ENCODE measurements at places on chromosomes 6 and 20.
A peak's percentile ranks its signal among the peaks of the same experiment; 100 is the strongest.

GRCh38 chr6:34331371-34332050 is 61.0 kb downstream of the NUDT3 start:
- no peak for DNase-seq

DNA sequence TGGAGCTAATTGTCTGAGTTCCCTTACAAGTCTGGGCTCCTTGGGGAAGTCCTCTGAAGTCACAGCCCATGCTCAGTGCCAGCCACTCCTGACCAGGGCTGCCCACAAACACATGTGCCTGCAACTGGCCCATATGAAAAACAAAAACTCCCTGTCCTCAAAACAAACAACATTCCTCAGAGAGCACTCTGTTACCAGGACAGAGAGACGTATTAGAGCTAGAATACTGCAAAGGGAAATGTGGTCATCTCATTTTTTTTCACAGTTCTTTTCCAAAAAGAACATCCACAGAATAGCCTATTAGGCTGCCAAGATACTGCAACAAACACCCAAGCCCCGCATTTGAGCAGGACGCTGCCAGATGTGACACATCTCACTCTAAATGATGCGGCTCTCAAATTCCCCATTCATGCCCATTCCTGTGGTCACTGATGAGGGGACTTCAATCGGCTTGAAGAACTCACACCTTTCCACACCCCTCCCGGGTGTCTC is 71.1 kb downstream of the SLC22A23 start:
- no peak for DNase-seq

DNA sequence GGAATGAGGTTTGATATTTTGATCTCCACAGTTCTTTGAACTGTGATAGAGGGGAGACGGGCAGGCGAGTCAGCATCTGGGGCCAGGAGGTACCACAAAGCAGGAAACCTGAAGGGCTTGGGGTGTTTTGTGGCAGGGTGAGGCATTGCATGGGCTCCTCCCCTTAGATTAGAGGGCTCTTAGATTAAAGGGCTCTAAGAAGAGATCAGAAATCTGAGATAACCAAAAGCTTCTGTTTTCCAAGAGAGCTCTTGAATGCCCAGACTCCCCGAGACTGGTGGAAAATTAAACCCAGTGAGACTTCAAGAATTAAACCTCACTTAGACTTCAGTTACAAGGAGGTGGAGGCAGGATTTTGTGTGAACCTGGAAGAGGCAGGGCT is 2.4 kb upstream of the GPX5 start:
- no peak for DNase-seq

DNA sequence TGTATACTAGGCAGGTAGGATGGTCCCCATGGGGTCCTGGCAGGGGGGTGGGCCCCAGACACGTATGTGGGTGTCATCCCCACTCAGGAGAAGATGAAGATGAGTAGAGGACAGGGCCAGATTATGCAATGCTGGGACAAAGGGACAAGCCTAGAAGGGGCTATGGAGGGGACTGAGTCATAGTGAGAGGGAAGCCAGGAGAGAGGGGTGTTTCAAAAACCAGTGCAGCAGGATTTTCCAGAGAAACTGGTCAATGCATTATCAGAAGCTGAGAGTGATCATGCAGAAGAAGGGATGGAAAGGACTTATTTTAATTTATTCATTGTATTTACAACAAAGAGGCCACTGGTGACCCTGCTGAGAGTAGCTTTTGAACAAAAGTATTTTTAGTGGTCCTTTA is 74.0 kb downstream of the PPP1R3G start:
- DNase-seq = no peak

DNA sequence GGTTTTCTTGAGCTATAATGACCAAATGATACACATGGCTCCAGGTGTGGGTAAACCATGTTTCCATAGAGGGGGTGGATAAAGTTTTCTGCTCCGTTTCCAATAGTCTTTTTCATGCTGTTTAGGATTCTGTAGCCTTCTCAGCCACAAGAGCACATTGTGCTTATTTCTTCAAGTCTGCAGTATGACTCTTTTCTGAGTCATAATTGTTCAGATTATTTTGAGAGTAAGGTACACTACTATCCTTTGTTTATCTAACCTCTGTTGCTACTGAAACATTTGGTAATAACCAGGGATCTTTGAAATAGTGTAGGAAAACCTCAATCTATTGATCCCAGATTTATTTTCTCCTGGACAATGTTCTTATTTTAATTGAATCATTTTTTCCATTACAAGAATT is 247.9 kb upstream of the BMP2 start:
- no peak for DNase-seq

DNA sequence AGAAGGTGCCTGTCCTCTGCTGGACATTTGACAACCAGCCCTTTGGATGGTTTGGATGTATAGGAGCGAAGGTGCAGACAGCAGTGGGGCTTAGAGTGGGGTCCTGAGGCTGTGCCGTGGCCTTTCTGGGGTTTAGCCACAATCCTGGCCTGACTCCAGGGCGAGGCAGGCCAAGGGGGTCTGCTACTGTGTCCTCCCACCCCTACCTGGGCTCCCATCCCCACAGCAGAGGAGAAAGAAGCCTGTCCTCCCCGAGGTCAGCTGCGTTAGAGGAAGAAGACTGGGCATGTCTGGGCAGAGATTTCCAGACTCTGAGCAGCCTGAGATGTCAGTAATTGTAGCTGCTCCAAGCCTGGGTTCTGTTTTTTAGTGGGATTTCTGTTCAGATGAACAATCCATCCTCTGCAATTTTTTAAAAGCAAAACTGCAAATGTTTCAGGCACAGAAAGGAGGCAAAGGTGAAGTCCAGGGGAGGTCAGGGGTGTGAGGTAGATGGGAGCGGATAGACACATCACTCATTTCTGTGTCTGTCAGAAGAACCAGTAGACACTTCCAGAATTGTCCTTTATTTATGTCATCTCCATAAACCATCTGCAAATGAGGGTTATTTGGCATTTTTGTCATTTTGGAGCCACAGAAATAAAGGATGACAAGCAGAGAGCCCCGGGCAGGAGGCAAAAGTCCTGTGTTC is 1.3 kb upstream of the CDKN1A start:
- peak; percentile 19 for DNase-seq

GRCh38 chr6:108782179-108783041 is 65.8 kb upstream of the ARMC2 start:
- DNase-seq = peak; percentile 67

DNA sequence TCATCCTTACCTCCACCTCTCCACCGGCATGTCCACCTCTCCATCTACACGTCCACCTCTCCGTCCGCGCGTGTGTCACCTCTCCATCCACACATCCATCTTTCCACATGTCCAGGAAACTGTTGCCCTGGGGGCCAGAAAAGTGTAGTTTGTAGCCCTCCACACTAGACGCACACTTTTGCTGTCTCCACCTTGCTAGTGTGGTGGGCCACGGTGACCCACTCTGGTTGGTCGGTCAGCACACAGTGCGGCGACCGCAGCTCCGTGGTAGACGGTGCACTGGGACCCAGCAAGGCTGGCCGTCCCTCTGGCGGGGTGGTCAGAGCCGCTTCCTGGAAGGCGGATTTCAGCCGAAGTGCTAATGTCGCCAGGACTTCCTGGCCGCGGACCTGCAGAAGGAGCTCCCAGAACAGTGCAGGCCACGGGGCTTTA is 268.6 kb downstream of the DLL1 start:
- DNase-seq = no peak

DNA sequence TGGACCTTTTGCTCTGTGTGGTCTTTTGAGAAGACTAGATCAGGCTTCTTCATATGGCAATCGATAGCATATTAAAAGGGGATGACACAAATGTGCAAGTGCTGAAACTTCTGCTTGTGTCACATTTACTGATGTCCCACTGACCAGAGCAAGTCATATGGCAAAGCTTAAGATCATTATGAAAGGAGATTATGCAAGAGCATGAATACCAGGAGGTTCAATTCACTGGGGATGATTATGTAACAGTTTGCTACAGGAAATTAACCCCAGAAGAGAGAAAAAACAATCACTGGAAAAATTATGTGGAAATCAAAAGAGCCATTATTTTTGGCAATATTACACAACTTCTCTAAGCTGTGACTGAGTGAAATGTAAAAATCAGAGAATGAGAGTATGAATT is 13.7 kb upstream of the PRDM13 start:
- no peak for DNase-seq

- peak; percentile 78 for DNase-seq
Measured at GRCh38 chr20:50190251-50191064, at the start of gene CEBPB. Gene CEBPB (plus strand): TSS chr20:50190830. CDS start chr20:50191034, 204 bp downstream.

DNA sequence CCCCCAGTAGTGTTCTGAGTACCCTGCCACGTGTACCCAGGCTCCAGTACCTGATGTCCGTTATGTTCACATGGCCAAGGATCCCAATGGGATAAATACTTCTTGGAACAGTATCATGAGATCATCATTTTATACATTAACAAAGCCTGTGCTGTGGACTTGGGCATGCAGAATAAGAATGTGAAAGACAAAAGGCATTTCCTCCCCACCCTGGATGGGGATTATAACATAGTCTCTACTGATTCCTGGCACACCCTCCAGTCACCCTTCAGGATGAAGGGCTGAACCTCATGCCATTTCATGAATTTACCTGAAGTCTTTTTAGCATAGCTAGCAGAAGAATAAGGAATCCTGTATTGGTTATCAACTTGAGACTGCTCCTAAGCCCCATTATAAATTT is 2.8 kb downstream of the TNFRSF21 start:
- no peak for DNase-seq

GRCh38 chr20:20603339-20603990 is 109.0 kb downstream of the RALGAPA2 start:
- DNase-seq = no peak

DNA sequence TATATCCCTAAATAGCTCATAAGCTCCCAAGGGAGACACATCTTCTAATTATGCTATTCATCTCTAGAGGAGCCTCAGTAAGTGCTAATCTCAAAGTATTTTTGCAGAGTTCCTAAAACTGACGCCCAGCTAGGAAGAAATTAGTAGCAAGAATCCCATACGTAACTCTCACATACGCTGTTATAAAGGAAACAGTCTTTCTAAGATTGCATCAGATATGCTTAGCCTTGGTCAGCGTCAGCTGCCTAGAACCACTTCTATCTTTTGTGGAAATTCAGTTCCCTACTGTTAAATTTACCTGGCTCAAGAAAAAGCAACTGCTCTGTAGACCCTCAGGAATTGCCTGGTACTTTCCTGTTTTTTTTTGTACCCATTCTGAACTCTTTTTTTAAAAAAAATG is 13.6 kb downstream of the RIPOR2 start:
- no peak for DNase-seq

DNA sequence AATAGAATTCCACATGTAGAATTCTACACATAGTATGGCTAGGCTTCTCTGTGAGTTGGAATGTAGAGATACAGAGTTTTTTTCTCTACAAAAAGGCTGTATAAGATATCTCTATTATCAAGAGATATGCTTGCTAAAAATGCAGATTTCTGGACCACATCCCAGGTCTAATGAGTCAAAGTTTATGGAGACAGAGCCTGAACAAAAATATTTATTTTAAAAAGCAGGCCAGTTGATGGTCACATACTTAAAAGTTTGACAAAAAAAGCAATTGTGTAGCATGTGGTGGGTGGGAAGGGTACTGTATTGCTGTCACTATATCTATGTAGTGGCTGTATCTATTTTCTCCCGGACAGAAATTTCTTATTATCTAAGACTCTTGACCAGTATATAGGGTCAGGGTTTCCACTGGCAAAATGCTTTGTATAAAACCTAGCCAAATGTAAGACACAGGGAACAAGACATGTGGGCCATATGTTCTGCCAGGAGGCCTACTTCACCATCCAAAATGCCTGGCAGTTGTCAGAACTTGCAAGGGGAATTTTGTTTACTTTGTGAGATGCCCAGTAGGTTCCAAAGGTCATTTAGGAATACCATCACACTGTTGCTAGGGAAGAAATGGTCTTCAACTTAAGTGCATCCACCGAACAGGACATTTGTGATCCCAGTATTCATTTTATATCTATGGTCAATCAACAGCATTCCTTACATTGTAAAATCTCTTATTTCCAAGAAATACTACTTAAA is 60.6 kb downstream of the SHPRH start:
- no peak for DNase-seq

DNA sequence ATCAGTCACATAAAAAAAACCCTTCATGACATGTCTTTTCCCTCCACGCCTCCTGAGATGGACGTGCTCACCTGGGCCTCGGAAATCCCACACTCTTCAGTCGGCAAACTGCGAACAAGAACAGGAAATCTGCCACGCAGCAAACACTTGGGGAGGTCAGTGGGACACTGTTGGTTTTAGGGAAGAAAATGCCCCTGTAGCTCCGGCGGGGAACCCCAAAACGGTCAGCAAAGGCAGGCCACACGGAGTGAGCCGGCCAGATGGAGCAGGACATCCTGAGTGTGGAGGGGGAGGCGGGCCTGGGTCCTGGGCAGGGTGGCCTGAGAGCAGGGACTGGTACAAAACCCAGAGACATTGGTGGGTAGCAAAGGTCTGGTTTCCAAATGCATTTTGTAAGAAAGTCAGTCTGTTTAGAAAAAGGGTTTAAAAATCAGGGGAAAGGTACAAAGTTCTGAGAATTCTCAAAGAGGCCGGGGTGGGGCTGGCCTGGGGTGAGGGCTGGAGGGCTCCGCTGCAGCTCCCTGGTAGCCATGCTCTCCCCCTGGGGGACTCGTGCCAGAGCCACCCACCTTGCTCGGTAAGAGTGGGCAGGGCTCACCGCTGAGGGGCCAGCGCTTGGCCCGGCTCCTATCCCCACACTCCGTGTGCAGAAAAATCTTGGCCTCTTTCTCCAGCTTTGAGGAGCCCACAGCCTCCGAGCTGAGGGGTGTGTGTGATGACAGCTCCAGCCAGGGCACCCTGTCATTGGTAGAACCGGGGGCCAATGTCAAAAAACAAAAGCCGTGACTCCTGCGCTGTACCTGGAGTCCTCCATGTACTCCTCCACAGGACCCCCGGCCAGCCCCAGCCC is 5.2 kb downstream of the SLC2A4RG start:
- DNase-seq = no peak

- no peak for DNase-seq
Measured at GRCh38 chr20:44085616-44086434, 101.2 kb downstream of the JPH2 start.

- no peak for DNase-seq
Measured at GRCh38 chr20:58608096-58608840, 42.8 kb upstream of the STX16 start.

DNA sequence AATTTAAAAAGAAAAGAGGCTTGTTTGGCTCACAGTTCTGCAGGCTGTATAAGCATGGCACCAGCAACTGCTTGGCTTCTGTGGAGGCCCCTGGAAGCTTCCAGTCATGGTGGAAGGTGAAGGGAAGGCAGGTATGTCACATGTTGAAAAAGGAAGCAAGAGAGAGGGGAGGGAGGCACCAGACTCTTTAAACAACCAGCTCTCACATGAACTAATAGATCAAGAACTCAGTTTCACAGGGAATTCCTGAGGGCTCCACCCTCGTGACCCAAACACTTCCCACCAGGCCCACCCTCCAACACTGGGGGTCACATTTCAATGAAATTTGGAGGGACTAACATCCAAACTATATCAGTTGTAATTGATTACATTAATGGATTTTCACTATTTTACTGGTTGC is 127.9 kb upstream of the MLIP start:
- DNase-seq = no peak

GRCh38 chr20:56752274-56752673 is 123.2 kb downstream of the TFAP2C start:
- no peak for DNase-seq

GRCh38 chr6:118709859-118710350 is 58.5 kb upstream of the CEP85L start:
- DNase-seq = peak; percentile 75

Measured in GDM1 (cell line).